ENCODE measurements at places on chromosomes 7 and 10.

DNA sequence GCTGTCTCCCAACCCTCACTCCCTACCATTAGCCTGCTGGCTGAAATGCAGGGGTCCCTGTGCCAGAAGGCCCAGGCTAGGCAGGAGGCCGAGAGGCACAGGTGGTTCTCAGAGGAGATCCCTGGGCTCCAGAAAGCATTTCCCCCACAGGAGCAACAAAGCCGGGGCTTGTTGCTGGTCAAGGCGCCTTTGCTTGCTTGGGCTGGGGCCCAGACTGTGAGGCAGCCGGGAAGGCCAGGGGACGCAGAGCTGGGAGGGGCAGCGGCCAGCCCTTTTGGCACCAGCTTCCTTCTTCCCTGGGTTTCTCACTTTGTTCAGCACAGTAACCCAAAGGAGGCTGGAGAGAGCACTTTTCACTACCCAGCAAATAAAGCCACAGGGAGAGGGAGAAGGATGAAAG is 48.6 kb downstream of the FBXW4 start:
- DNase-seq, result no peak

- no peak for DNase-seq
These were observed 459.0 kb downstream of the GATA3 start for GRCh38 chr10:8513155-8514147.

GRCh38 chr10:33365301-33365700 is 30.8 kb upstream of the NRP1 start:
- DNase-seq, result no peak

DNA sequence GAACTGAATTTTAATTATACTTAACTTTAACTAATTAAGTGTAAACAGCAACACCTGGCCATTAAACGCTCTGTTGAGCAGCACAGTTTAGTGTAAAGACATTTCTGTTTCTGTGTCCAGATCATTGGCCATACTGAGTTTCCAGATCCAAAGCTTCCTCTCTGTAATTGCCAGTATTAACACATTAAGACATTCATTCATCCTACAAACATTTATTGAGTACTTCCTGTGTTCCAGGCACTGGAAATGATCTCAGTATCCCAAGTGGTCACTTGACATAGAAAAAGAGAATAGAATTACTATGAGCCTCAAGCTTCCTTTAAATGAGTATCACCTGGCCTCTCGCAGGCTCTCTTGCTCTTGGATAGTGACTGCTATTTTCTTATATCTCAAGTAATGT is 618.1 kb downstream of the SORCS3 start:
- DNase-seq, result no peak

GRCh38 chr7:27139334-27140125 is 4.0 kb downstream of the HOXA5 start:
- no peak for DNase-seq

DNA sequence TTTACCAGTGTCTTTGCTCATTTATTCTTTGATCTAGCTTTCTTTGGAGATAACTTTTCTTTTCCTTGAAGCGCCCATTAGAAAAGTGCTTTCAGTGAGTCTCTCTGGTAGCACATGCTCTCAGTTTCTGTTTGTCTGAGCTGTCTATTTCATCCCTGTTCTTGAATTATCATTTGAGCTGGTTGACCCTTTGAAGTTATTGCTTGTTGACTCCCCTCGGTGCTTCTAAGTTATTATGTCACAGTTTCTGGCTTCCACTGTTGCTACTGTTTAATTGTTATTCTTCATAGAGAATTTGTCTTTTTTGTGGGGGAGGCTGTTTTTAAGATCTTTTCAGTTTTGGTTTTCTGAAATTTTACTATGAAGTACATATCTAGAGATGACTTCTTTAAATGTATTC is 11.4 kb upstream of the PRF1 start:
- no peak for DNase-seq

DNA sequence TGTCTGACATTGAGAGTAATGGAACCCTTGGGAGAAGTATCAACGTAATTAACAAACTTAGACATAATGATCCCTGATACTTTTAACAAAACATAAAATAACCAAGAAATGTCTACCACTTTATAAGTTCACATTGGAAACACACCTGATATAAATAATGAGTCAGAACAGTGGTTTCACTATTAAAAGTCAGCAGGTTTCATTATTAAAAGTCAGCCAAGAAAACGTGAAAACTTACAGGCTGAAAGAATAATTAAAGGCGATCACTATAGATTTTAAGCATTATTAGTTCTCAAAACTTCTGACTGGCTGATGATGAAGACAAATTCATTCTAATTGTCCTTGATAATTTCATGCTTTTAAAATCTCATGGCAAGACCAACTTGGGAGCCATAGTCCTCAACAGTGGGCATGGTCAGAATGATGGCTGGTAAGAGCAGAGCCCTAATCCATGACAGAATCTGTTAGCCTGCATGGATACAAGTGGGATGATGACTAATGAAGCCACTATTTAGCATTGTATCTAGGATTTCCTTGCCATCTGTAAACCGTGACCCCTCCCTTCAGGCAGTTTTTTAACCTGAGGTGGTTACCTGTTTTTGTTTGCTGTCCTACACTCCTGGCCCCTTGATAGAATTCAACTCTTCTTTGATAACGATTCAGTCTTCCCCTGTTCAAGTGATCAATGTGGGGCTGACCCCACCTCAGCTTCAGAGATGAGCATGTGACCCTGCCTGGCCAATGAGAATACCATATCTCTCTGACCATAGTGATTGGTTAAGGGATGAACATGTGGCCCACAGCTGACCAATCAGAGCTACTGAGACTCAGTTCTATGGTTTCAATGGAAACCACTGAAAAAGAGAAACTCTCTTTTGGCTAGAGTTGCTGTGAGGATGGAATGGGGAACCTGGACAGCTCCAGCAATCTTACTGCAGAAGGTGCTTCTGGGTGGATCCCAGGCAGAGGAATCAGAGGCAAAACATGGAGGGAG is 151.0 kb downstream of the PLPP4 start:
- DNase-seq, result no peak

DNA sequence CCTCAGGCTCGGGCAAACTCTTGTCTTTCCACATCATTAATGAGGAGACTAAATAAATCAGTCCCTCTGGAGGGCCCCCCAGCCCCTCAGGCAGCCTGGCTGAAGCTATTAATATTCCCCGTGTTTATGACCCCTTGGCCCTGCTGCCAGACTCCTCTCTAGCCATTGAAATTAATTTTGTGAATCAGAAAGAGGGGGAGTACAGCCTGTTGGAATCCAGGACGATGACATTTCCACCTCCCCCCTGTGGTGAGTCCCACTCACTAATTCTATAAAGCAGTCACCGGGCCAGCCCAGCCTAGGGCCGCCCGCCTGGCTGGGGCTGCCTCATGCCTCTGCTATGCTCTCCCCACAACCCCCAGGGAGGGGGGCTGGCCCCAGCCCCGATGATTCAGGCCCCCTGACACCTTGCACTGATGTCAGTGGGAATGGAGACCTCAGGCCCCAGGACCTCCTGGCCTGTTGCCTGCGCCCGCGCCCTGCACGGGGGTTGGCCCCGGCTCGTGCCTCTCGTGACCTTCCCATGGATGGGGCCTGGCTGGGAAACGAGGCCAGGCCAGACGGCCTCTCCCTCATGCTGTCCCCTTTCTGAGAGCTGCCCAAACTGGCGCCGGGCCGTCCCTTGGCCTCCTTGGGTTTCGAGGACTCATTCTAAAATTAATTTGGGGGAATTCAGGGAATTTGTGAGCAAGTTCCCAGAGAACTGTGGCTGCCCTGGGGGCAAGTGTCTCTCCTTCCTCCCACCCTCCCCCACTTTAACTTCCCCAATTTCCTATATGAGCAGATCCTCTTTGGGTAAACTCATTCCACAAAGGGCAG is 34.0 kb downstream of the TMEM270 start:
- DNase-seq, result no peak

DNA sequence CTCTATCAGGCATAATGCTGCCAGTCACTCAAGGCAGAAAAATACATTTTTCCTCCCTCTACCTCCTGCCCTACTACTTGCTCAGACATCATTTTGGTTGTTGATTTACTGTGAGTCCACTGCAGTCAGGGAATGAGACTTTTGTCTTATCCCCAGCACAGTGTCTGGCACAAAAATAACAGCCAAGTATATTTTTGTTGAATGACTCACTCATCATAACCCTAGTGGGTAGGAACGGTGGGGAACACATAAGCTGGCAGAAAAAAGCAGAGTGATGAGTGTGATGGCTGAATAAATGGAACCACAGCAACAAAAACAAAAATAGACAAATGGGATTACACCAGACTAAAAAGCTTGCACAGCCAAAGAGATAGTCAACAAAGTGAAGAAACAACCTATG is 65.8 kb upstream of the LAMB4 start:
- DNase-seq, result no peak

DNA sequence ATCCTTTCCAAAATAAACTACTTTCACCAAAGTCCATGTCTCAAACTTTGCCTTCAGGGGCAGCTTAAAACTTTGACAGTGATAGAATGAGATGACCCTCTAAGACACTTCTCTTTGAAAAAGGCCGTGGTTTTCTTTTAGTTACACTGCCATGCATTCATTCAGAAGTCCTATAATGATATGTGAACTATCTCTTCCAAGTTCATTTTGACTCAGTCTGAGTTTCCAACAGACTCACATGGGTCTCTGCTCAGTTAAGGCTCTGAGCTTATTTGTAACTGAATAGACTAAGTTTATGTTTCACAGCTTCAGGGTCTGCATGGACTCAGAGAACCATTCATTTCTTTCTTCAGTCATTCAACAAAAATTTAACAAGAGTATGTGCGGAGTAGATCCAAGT is 208.9 kb upstream of the PRSS1 start:
- no peak for DNase-seq

GRCh38 chr10:107576746-107577145 is 412.2 kb upstream of the SORCS1 start:
- no peak for DNase-seq

DNA sequence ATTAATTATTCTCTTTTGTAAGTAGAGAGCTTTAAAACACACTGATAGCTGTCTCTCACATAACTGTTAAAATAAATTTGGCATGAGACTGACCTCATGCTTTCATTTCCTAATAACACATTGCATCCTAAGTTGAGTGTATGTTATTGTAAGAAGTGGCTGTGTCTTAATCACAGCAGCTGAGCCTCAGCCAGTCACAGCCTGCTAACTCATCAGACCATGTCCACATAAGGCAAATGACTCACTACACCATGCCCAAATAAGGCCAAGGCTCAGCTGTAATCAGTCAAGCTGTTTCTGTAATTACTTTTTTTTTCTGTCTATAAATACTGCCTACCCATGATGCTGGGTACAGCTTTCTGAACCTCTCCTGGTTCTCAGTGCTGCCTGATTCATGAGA is 860.9 kb downstream of the XPNPEP1 start:
- no peak for DNase-seq

DNA sequence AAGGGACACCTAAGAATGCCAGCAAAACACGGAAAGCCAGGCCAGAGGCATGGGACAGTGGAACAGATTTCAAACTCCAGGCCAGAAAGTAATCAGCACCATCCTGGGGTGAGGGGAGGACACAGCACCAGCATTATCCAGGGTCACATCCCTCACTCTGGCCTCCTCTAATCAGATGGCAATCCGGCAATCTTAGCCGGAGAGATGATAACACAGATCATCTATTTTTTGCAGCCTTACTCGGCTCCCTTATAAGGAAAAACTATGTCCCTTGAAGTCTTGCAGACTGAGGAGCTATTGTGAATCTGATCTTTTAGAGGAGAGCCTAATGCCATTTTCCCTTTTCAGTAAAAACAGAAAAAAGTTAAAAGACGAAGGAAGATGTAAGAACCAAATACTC is 16.5 kb downstream of the TRIL start:
- no peak for DNase-seq

DNA sequence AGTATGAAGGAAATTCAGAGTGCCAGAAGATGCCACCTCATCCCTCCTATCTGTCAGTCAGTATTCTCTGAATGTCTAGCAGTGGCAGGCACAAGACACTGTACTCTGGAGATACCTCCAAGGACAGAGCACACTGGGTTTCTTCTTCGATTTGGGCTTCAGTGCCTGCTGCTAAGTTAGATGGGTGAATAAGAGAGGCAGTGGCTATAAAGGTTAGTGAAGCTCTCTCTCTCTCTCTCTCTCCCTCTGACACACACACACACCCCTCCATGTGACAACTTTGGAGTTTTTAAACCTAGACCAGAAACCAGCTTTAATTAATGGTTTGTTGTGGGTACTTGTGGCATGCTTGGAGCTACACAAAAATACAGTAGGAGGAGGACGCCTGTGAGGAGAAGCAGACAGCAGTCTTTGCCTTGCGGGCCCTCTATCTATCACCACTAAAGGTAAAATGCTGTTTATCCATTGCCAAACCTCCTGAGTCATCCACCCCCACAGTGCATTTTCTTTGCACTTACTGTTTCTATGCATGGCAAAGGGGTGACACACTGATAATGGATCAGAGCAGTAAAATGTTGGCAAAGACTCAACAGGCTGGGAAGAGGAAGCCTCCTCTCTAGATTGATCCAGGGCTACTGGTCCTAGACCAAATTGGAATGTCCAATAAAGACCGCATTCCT is 102.5 kb downstream of the TRIL start:
- DNase-seq, result no peak

GRCh38 chr10:61478621-61479312 is 25.6 kb upstream of the TMEM26 start:
- no peak for DNase-seq

DNA sequence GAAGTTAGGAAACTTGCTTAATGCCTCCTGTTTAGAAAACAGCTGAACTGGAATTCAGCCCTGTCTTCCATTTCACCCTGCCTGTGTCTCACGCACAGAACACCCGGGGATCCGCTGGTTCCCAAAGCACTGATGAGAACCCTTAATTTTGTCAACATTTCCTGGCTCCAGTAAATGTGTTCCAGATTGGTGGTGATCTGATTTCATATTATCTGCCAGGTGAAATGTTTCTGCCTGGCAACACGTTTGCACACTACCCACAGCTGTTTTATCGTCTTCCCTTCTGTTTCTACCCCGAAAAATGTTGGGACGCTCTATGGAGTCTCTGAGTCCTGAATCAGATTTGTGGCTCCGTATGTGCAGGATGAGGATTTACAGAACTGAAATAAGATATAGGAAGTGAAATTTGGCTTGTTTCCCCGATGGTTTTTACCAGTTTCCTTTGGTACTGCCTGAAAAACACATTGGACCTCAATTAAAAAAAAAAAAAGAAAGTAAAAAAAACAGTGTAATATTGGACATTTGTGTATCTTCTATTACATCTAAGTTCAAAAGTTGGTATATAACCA is 29.0 kb downstream of the MRC1 start:
- no peak for DNase-seq

- DNase-seq, result no peak
These were observed 3.1 kb upstream of the CALY start for GRCh38 chr10:133339708-133340380.

DNA sequence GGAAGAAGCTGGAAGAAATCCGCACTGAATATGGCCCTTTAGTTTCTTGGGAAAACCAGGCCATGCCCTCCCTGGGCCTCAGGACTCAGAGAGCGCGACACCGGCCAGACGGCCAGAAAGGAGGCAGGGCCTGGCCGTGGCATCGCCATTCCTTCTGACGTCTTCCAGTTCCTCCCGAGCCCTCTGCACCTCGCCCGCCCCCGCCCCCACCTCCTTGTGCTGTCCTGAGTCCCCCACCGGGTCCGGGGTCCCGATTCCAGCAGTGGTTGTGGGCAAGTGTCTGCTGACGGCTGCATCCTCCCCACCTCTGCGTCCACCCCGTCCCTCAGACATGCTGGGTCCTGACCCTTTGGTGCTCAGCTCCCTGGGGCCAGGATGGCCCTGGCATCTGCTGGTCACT is 312.1 kb upstream of the SHH start:
- no peak for DNase-seq

- DNase-seq, result no peak
These were observed 3.6 kb downstream of the ZNF438 start for GRCh38 chr10:31028081-31028480.

GRCh38 chr7:118184565-118184940 is 589 bp downstream of the LSM8 start:
- DNase-seq, result no peak

GRCh38 chr10:119191881-119192280 is 13.3 kb upstream of the PRDX3 start:
- DNase-seq, result no peak

Data from GM12891 (cell line).